ENCODE measurements at places on chromosomes 4 and X.

- DNase-seq: no peak
Measured at GRCh38 chr4:141220271-141220670, 424 bp upstream of the ZNF330 start.

DNA sequence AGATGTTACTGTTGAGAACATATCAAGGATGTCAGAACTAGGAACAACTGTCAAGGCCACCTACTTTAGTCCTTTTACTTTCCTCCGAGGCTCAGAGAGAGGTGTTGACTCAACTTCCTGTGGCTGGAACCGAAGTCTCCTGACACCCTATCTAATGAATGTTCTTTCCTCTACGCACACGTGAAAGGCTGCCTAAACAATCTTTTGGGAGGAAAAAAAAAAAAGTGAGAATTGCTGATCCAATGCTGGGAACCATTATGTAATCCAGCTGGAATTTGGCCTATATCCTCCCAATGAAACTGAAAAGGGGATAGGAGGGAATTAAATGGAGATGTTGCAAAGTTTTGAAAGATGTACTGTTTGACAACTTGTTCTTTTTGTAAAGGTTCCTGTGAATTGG lies 8.3 kb upstream of the MAP7D3 start:
- no peak for DNase-seq

- no peak for DNase-seq
Measured at GRCh38 chr4:110142461-110142860, 56.0 kb downstream of the ELOVL6 start.

GRCh38 chrX:40108162-40108958 lies 10.6 kb upstream of the BCOR start:
- DNase-seq: no peak

GRCh38 chr4:145446184-145446583 lies 35.5 kb upstream of the SMAD1 start:
- no peak for DNase-seq

DNA sequence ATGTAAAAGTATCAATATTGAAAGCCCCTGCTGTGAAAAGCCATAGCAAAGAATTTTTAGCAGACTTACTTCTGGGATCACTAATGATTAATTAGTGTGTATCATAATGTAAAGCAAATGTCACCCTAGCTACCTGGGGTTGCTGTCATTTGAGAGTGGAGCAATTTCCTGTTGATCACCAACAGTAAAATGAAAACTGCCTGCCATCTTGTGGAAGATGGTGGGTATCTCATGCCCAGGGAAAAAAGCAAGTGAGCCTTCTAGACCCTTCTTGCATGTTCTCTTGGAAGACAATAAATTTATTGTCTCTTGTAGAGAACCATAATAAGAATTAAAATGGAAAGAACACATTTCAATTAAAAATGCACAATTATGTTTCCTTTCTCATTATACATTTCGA lies 360.2 kb downstream of the ZIC3 start:
- no peak for DNase-seq

GRCh38 chr4:108703370-108703769 lies 53.0 kb downstream of the OSTC start:
- DNase-seq: no peak

GRCh38 chrX:18368402-18368801 lies 13.9 kb upstream of the SCML2 start:
- no peak for DNase-seq

- DNase-seq: no peak
Measured at GRCh38 chr4:85862896-85863295, 387.9 kb downstream of the ARHGAP24 start.

DNA sequence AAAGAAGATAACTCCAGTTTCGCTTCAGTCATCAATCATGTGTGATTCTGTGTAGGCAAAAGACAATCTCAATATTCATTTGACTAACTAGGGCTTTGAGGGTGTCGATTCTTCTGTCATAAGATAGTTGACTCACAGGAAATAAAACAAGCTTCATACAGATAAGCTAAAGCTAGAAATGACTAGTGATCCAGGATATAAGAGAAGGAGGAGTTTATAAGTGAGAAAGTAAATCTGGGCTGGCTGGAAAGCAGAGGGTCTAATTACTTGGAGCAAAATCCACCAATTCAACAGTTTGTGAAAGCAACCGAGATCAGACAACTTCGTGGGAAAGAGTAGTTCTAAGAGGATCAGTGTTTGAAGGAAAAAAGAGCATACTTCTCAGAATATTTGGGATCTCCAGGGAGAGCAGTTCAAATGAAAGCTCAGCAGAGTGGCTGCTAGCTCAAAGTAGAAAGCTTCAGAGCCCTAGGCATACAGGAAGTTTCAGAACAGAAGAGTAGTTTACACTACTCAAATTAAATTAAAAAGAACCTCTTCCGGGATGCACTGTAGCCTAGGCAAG lies 429.3 kb downstream of the INPP4B start:
- DNase-seq: no peak

DNA sequence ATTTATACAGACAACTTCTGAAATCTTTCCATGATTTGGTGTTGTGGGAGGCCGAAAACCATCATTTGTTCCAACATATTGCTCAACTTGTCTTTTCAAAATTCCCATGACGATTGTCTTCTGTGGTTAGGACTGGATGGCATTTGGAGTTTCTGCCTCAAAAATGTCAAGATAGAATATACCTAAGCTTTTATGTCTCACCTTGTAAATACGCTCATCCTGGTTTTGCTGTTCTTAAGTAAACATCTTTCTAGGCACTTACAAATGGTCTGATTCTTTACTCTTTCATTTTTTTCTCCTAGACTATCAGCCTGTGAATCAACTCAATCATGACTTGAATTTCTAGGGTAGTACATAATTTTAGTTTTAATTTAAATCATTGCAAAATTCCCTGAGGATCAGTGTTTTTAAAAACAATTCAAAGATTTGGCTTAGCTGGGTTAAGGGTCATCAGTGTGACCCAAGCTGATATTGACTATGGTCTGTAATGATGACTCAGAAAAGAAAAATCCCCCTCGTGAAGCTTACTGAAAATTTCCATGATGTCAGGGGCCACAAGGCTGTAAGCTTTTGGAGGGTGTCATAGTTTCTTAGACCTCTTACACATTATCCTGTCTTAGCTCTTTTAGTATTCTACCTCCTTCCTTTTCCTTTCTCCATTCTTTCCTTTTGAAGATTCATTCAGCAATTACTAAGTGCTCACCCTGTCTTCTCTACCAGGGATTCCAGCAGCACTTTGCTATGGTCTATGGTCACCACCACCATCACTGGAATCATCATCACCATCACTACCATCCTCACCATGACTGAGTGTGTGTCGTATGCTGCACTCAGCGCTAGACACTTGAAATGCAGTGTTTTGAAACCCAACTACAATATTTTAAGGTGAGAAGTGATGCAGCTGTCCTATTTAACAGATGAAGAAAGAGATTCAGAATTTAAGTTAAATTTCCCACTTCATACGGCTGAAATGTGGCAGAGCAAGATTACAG lies 124.4 kb downstream of the CPE start:
- no peak for DNase-seq

GRCh38 chr4:75985116-75985515 lies 5.6 kb downstream of the SDAD1 start:
- DNase-seq: no peak

GRCh38 chrX:40172401-40173142 lies 74.8 kb upstream of the BCOR start:
- DNase-seq: no peak

DNA sequence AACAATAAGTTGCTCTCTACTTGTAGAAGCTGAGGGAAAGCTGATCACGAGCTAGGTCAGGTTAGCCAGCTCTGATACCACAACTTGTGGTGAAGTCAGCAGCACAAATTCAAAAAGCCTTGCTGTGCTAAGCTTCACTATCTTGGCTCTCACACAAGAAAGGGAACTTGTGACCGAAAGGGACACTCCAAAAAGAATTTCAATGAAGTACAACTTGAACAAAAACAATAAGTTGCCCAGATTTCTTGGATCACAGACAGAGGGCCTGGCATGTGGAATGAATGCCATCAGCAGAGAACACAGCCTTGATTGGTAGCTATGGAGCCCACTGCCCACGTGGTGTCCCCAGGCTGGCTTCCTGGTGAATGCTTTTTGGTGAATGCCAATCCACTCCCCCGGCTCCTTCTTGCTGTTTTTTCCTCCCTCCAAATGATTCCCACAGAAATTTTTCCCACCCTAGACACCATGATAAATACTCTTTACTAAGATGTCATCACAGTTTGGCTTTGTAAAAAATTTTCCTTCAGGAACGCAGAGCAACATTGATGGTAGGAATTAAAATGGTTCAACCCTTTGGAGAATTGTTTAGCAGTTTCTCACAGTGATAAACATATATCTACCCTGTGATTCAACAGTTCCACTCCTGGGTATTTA lies 82.6 kb downstream of the ANXA3 start:
- DNase-seq: no peak

DNA sequence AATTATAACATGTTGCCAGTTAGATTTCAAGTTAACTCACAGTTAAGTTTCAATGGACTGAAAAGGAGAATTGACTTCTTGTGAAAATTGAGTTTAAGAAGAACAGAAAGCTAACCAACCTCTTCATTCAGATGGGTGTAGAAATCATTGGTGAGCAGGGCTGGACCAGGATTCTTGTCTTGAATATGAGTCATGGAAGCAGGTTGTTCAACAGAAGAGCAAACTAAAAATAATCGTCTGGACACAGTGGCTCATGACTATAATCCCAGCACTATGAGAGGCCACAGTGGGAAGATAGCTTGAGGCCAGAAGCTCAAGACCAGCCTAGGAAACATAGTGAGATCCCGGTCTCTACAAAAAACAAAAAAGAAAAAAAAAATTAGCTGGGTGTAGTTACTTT lies 98.2 kb downstream of the ARSJ start:
- no peak for DNase-seq

DNA sequence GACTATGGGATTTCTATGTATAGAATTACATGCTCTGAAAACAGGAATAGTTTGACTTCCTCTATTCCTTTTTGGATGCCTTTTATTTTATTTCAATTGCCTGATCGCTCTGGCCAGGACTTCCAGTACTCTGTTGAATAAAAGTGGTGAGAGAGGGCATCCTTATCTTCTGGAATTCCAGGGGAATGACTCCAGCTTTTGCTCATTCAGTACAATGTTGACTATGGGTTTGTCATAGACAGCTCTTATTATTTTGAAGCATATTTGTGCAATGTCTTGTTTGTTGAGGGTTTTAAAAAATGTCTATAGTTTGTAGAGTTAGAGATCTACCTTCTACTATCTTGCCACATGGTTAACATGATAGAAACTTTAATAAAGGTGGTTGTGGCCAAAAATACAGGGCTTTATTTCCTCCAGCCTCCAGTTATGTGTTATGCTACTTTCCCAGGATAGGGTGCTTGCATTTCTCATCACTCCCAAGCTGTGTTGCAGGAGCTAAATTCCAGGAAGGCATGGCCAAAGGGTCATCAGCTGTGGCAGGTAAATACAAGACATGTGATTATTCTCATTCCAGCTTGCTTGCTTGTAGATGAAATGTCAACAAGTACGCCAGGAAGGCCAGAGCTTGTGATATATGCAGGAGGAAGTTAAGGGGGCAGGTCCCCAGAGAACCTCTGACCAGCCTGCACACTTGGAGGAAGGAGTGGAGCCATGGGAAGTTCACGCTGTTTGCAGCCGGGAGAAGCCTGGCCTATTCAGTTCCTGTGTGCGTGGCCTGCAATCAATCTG lies 142.4 kb upstream of the CPXCR1 start:
- no peak for DNase-seq

DNA sequence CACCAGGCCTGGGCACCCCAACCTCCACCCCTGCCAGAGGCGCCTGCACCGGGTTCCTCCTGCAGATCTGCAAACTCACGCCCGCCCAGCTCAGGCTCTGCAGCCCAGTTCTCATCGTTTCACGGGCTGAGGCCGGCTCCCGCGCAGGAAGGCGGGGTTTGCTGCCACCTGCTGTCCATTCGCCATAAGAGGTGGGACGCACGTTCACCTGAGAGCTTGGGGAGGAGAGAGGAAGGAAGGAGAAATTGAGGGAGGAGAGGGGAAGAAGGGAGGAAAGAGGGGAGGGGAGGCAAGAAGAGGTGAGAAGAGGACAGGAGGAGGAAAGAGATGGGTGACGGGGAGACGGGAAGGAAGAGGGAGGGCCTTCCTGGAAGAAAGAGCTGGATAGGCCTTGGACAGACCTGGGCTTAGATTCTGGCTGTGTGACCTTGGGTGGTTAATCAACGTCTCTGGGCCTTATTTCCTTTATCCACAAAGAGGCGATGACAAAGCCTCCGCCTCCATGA lies 114.5 kb downstream of the ADRA2C start:
- peak; percentile 41 for DNase-seq

DNA sequence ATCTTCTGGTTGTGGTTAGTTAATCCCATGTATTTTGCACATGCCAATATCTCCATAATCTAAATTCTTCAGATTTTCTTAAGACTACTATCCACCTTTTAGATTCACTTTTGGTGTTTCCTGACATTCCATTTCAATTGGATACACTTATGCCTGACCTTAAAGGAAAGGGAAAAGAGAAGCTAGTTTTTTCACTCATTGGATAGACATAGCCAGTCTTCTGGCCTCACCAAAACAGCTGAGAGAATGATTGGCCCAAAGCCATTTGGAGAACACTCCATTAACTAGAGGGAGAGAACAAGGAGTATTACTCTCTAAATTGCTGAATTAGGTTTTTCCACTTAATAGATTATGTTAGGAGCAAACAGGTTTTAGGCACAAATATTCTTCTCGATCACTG lies 4.0 kb downstream of the PRPS1 start:
- DNase-seq: no peak

DNA sequence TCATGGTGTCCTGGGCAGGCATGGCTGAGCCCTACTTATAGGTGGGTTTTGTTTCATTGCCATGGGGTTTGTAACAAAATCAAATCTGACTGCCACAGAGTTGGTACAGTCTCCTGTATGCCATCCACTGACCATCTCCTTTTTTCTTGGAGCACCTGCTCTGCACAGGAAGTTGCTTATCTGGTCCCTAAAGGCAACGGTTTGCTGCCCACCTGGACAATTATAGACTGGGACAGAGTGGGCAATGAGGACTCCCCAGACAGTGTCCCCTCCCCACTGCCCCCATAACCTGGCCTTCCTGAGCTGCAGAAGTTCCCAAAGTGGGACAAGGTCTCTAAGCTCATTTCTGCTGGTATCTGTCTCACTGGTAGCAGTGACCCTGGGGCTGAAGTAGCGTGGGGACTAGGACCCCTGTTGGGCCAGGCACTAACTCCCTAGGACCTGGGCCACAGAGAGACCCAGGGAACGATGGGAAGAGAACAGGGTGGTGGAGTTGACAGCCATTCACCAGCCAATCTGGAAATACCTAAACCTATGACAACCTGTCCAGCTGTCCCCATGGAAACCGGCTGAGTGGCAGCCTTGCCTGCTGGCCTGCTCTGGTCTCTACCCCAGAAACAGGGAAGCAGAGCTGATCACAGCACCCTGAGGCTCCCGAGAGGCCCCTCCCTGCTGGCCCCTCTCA lies 64.7 kb downstream of the WFS1 start:
- DNase-seq: no peak

- no peak for DNase-seq
Measured at GRCh38 chrX:39809331-39809730, 288.4 kb downstream of the BCOR start.

GRCh38 chrX:14228611-14229010 lies 198.9 kb upstream of the GEMIN8 start:
- DNase-seq: no peak

- DNase-seq: no peak
Measured at GRCh38 chr4:154591890-154592289, 1.3 kb upstream of the FGA start.
